ENCODE measurements at places on chromosomes 1 and 21.

GRCh38 chr1:175376194-175376593, 183.6 kb upstream of the KIAA0040 start:
- DNase-seq = peak; percentile 16

- DNase-seq = no peak
Observed at GRCh38 chr1:167373986-167374385, 144.3 kb downstream of the CD247 start.

- peak; percentile 87 for DNase-seq
Observed at GRCh38 chr21:38989745-38990423, 184.2 kb downstream of the ETS2 start.

- DNase-seq = no peak
Observed at GRCh38 chr1:150869683-150870082, 6.7 kb downstream of the ARNT start.

DNA sequence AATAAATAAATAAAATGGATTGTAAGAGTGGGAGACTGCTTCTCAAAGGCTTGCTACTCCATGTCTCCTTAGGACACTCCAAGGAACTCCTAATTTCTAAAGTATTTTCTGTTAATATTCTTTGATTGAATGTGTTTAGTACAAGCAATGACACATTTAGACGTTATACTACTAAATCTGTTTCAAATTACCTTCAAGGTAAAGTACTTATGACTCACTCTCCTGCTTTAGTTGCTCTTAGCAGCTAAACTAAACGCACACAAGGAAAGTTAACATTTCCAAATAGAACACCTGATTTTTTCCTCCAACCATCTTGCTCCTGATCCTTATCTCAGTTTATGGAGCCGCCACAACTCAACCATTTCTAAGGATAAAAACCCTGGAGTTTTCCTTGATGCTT, 969.8 kb upstream of the ADGRL4 start:
- DNase-seq = no peak

DNA sequence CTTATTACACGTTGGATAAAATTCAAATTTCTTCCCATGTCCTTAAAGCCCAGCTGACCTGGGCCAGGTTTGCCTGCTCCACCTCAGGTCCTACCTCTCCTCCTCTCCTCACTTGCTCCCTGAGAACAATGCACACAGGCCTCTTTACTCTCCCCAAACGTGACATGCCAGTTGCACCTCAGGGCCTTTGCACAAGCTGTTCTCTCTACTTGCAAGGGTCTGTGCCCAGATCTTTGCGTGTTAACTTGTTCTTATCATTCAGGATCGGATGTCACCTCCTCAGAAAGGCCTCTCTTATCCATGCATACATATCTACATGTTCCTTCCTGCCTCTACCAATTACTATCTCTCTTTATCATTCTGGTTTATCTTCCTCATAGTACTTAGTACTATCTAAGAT, 14.7 kb upstream of the LEFTY1 start:
- DNase-seq = no peak

GRCh38 chr1:151156515-151156819, at the start of gene TNFAIP8L2:
Gene TNFAIP8L2 (plus strand): TSS chr1:151156649. CDS start chr1:151158698, 2,049 bp downstream.
- DNase-seq = no peak

GRCh38 chr1:59104191-59104760, 192.6 kb upstream of the FGGY start:
- DNase-seq = no peak

GRCh38 chr1:223056802-223057201, 86.2 kb downstream of the TLR5 start:
- no peak for DNase-seq

DNA sequence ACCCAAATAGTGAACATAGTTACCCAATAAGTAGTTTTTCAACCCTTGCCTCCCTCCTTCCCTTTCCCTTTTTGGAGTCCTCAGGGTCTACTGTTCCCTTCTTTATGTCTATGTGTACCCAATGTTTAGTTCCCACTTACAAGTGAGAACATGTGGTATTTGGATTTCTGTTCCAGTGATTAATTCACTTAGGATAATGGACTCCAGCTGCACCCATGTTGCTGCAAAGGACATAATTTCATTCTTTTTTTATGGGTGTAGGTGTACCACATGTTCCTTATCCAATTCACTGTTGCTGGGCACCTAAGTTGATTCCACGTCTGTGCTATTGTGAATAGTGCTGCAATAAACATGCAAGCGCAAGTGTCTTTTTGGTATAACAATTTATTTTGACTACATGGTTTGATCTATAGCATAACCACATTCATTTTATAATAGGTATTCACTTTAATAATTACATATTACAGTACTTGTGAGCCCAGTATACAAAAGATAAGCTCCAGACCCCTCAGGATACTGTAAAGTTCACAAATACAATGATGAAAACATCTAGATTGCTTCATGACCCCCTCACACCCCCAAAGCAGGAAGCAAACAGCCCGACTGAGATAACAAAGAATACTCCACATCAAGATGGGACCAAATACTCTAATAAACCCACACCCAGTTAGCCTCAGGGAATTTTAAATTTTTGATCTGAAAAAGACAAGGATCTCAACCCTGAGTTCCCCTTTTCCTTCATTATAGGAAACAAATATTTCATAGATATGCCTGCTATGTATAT, 45.3 kb downstream of the PUM1 start:
- no peak for DNase-seq

- DNase-seq = no peak
Observed at GRCh38 chr1:47934243-47934805, 62.9 kb downstream of the TRABD2B start.
